ENCODE measurements at places on chromosomes 5 and 9. TPM values are rescaled to one million over a fixed set of nuclear protein-coding genes. Genes with fewer than 3 reads are reported as not detected.
A peak's percentile ranks its signal among the peaks of the same experiment; 100 is the strongest.

GRCh38 chr5:160539431-160539830, 117.8 kb downstream of the PTTG1 start:
- DNase-seq = no peak

DNA sequence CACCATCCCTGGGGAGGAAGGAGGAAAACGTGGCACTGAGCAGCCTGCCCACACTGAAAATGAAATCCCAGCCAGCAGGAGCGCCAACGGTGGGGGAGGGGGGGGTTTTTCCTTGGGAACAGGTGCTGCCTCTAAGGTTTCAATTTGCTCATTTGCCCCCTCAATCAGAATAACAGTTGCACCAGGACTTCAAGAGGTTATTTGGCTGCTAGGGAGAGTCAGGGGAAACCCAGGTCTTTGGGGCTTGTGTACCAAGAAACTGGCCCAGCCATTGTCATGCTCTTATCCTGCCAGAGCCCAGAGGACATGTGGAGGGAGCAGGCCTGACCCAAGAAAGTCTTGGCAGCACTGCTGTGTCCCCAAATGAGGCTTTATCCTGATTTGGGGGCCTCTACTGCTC, 66.5 kb downstream of the NDFIP1 start:
- DNase-seq = no peak

Gene EMB
- 3.0 TPM for total RNA-seq

DNA sequence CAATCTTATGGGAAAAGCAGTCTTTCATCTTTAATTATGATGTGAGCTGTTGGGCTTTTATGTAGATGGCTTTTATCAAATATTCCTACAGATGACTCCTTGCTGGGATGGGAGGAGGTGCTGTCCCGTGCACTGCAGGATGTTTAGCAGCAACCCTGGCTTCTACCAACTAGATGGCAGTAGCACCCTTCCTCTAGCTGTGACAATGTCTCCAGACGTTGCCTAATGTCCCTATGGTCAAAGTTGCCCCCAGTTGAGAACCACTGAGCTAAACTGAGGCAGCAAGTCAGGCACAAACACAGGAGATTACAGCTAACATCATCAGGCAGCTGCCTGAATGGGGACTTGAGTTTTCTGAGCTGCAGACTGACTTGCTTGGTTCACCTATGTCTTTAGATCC, 401.9 kb upstream of the PDE4D start:
- no peak for DNase-seq

DNA sequence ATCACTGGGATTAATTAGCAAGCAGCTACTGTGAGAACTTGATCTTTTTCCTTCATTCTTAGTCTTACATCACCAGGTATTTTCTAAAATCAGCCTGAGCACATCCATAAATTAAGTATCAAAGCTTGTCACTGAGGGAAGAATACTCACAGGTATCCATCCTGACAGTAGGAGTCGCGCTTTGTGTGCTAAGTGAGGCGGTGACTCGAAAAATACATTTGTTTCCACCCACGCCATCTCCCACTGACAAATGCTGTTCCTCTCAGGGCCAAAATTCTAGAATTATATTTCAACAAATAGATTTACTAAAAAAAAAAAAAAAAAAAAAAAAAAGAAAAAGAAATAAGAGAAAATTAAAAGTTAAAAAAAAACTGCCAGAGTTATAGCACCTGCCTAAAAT, 34.1 kb upstream of the GABRB2 start:
- DNase-seq = no peak

GRCh38 chr9:14315875-14316601, 2.1 kb upstream of the NFIB start:
- DNase-seq = no peak

Gene GTF2H2
- total RNA-seq = 44.1 TPM

DNA sequence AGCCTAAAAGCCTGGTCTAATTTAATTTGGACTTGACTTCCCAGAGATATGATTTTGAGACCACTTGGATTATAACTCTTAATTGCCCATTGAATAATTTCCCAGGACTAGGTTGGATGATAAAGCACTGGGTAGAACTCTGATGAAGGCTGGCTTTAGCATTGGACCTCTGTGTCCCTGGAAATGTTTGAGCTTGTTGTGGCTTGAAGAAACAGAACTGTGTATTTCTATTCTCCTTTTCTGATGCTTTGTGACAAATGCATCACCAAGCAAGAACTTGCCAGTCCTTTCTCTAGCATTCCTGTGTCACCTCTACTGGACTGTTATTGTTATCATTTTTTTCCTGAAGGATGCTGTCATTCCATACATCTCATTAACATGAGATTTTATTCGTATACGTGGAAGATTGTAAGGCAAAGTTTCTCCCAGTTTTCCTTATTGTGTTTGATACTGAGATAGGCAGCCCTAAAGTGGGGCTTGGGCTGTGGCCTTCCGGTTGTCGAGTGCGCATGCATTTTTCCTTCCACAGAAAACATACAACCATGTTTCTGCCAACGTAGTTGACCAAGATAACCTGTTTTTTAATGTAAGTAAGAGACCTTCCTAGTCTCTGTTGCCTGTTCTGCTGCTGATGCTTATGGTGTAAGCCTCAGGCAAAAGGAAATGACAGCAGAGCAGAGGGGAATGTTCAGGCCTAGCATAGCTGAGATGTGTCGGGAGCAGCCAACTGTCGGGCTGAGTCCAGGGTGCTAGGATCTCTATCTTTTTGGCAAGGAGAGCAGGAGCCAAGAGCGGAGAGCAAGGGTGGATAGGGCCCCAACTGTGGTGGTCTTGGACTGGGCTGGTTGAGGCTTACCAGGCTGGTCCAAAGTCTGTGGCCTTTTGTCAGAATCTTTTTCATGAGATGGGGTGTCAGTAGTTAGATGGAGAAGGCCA, 2.3 kb downstream of the NTRK2 start:
- peak; percentile 30 for DNase-seq

Gene PCDHAC1
- 74.1 TPM for total RNA-seq

- DNase-seq = no peak
Observed at GRCh38 chr5:56050551-56051255, 55.9 kb upstream of the IL6ST start.

DNA sequence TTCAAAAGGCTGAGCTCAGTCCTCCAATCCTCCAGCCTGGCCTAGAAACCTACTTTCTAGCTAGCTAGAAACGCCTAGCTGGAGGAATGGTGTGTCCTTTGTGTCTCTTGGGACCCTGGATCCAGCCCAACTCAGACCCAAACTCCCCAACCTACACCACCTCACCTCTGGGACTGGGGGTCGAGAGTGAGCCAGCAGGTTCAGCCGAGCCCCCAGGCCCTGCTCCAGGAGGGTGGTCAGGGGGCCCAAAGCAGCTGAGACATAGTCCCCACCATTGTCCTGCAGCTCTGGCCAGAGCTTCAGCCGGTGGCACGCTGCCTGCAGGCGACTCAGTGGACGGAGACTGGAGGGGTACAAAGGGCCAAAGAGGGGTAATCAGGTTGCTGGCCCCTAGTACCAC, 6.2 kb downstream of the NOL6 start:
- no peak for DNase-seq

Gene CCL28
- 0.47 TPM for total RNA-seq

Gene BBLN
- total RNA-seq = 32.6 TPM

DNA sequence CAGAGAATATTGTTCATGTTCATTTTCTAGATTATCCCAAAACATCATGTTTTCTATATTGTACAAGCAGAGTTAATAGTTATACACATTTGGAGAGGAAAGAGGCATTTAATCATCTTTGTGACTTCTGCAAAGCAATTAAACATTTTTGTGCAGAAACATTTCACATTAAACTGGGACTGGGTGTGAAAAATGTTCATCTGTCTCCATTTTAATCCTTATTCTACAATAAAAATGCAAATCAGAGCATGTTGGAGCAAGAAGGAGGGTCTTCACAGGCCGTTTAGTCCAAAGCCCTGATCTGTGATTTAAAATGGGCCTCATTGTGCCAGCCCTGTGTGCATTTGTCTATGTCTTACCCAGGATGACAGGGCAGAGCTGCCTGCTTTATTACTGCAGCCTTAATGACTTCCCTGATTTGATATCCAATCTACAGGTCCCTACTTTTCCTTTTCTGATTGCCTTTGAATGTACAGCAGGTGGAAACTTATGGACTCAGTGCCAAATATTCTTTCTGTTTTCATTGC, 183.5 kb downstream of the CAVIN4 start:
- no peak for DNase-seq

All from occipital lobe (tissue), 3 donors.